Anterior cingulate cortex (tissue), 58 donors: ENCODE measurements at places on chromosomes 2 and 18.

DNA sequence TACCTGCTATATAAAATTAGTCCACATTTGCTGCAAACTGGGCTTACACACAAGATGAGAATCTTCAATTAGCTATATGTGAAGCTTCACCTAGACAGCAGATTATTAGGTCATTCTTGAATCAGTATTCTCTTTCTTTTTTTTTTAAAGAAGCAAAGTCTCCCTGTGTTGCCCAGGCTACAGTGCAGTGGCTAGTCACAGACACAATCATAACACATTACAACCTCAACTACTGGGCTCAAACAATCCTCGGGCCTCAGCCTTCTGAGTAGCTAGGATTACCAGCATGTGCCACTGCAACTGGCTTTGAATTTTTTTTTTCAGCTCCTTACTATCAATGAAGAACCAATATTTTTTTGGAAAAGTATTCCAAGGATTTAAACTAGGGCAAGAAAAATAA is 30.5 kb downstream of the OLA1 start:
- DNase-seq = no peak

DNA sequence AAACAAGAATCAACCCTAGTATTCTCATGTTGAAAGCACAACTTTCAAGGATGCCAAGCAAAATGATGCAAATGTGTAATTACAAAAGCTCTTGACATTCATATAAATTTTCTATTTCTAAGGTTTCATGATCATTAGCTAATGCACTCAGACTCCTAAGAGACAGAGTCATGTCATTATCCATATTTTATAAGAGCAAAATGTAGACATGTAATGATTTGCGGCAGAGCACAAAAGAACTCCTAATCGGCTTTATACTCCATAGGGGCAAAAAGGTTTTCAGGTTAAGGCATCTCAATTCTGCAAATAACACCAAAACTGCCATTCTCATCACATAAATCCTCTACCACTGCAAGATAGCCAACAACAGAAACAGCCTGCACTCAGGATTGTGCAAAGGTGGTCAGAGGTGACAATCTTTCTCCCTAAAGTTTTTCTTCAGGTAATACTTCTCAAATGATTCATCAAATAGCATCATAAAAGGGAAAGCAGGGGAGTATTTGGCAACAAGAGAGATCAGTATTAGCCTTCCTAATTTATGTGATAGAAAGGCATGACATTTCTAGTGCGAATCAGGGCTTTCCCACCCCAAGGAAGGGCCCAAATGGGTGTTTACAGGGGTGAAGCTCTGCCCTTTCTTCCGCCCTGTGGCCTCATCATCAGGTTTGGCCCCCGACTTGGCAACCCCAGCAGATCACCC is 64.7 kb downstream of the STK39 start:
- no peak for DNase-seq

DNA sequence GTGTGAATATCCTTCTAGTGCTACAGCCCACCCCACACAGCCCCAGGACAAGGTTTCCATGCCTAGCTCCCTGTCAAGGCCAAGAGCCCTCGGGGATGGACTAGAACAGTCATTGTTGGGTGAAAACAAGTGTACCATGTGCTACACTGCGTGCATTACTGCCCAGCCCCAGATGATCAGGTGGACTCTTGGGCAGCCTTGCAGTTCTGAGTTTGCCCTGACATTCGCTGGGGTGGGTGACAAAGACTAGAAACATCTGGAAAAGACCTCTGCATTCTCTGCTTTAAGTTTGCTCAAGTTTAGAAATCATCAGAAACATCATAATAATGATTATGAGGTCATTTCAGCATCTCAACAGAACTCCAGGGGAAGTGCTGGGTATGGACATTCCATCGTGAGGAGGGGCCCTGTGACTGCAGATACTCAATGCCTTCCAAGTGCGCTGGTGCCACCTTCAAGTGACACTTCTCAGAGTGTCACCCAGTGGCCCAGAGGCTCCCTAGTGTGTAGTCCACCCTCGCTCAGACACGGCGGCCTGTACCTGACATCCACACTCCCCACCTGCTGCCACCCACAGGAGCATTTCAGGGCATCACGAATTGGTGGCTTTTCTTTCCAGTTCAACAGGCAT is 5.3 kb upstream of the PXDN start:
- no peak for DNase-seq

DNA sequence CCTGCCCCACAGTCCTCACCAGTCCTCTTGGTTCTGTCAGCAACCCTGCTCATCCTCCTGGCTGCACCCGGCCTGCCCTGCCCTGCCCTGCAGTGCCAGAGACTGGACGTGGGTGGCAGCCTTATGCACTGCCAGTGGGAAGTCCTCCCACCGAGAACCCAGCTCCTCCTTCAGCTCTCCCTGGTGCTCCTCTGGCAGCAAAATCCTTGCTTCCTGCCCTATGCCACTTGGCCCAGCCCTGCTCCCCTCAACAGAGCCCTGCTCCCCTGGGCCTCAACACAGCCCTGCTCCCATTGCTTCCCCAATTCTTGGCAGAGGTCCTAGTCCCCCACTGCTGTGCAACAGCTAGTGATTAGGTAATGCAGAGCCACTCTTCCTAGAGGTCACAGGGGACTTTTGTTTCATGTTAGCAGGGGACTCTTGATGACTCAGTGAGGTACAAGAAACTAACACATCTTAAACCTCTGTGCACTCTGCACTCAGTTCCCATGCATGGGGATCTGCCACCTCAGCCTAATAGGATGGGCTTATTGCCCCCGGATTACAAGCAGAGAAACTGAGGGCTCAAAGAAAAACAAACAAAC is 58.0 kb upstream of the EDAR start:
- DNase-seq = no peak

GRCh38 chr2:102483086-102483485 is 10.1 kb downstream of the SLC9A4 start:
- DNase-seq = no peak

DNA sequence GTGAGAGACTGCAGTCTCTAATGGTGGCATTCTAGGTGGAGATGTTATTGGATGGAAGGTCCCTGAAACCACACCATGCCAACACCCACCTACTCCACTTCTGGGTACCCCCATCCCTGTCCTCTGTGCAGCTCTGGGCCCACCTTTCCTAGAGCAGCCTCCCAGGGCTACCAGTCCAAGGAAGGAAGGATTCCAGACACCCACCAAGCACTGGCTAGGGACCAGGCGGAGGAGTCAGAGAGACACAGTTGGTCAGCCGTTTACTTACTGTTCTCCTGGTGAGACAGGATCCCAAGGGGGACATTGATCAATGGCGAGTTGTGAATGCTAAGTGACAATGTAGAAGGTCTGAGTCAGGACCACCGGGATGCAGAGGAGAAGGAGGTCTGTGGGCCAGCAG is 151.6 kb downstream of the TTC32 start:
- no peak for DNase-seq

- no peak for DNase-seq
These were observed 89.0 kb downstream of the EIPR1 start for GRCh38 chr2:3288470-3289170.

- DNase-seq = no peak
These were observed 91.0 kb upstream of the KCNH7 start for GRCh38 chr2:162929571-162929970.

- DNase-seq = no peak
These were observed 246.5 kb upstream of the SPRED2 start for GRCh38 chr2:65678779-65679391.
